ENCODE measurements at places on chromosomes 11 and 22. TPM values are rescaled to one million over a fixed set of nuclear protein-coding genes. Genes with fewer than 3 reads are reported as not detected.

DNA sequence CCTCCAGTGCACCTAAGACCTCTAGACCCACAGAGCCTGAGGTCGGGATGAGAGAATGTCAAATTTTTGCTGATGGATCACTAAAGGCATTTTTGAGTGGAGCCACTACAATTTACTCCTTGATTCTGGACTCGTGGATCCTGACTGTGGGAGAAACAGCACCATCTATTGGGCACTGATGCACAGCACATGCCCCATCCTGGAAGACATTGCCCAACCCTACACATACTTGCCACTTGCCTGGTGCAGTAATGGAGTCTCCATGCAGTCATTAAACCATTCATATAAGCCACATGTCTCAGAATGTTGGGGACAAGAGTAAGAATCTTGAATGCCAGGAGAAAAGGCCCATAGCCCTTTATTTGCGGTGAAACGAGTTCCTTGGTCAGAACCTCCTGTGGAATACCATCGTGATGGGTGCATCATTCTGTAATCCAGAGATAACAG is 103.9 kb downstream of the GGTLC2 start:
- no peak for DNase-seq

- no peak for DNase-seq
Measured at GRCh38 chr11:33899400-33900037, 7.6 kb upstream of the LMO2 start.

GRCh38 chr11:97364047-97364446 is 974.2 kb downstream of the JRKL start:
- DNase-seq = no peak

Gene NAP1L4
- total RNA-seq = 83.5 TPM

Gene MICAL2
- 393 TPM for total RNA-seq

Gene CTSF
- total RNA-seq = not detected

Gene CDCA5
- total RNA-seq = 6.3 TPM

GRCh38 chr11:72799441-72799840 is 5.6 kb upstream of the STARD10 start:
- no peak for DNase-seq

Gene HEPN1
- total RNA-seq = not detected

DNA sequence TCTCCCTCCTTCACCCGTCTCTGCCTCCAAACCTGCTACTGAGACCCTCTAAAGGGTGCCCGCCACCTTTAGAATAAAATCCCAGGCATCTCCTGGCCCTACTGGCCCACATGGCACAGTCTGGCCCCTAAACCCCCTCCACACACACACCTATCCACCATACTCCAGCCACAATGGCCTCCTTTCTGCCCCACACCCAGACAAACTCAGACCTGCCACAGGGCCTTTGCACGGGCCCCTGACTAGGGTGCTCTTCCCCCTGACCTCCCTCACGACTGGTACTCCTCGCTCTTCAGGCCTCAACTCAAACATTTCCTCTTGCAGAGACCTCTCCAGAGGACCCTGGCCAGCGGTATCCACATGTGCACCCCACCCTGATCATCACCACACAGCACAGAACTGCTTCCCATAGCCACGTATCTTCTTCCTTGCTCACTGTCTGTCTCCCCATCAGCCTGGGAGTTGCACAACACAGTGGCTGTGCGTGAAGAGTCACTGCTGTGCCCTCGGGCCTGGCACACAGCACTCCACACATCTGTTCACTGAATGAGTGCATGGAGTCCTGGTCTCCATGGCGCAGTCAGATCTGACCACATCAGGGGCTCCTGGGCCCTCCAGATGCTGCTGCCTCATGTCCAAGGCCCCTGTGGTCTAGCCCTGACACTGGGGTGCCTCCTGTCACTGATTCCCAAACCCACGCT is 66.2 kb upstream of the TCF20 start:
- DNase-seq = no peak

GRCh38 chr11:103586756-103587155 is 449.7 kb upstream of the DDI1 start:
- DNase-seq = no peak

GRCh38 chr22:41382610-41383009 is 868 bp downstream of the TEF start:
- no peak for DNase-seq

GRCh38 chr11:27524155-27524554 is 17.6 kb upstream of the LIN7C start:
- DNase-seq = no peak

DNA sequence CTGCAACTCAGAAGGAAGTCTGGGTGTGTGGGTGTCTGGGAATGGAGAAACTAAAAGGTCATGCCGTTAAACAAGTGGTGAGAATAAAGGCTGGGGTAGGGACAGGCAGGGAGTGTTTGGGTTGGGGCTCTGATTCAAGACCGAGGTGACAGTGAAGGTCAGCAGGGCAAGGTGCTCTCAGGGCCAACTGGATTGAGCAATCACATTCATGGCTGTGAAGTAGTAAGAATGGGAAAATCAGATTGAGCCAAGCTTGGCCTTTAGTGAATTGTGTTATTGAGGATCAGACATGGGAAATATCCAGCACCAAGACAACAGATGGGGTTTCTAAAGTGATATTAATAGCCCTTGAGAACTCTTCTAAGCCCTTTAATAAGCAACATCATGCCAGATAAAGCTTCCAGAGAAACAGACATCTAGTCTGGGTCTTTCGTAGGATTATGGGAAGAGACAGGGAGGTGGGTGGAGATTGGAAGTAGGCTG is 24.3 kb downstream of the SCN3B start:
- DNase-seq = no peak

- DNase-seq = no peak
Measured at GRCh38 chr11:29432719-29433325, 584.0 kb downstream of the KCNA4 start.

DNA sequence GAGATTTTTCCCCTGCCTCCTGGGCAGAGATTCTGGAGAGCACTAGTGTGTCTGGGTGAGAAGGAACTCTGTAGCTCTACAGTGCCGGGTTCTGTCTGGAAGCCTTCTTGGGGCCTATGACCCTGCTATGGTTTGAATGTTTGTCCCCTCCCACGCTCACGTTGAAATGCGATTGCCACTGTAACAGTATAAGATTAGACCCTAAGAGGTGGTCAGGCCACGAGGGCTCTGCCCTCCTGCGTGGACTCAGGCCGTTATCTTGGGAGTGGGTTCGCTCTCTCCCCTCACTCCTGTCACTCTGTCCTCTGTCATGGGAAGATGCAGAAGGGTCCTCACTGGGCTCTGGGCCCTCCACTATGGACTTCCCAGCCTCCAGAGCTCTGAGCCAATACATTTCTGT is 3.5 kb downstream of the AP5B1 start:
- DNase-seq = no peak

DNA sequence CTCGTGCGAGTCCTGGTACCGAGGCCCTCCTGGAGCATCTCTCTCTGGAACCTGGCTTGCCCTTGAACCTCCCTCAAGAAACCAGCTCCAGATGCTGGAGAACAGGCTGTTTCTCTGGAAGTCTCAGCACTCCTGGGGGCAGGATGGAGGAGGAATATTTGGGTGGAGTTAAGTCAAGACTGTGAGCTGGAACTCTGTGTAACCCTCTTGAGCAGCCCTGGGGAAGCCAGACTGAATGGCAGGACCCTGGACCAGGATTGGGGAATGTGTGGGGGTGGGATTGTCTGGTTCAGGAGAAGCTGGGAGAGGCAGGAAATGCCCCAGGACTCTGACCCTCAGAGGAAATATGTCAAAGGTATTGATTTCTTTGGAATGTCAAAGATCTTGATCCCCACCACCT is 7.7 kb downstream of the CREB3L1 start:
- DNase-seq = no peak

Gene LGALS12
- not detected for total RNA-seq

GRCh38 chr22:45677063-45677462 is 5.4 kb downstream of the ATXN10 start:
- no peak for DNase-seq

- DNase-seq = no peak
Measured at GRCh38 chr22:17647991-17648390, 9.4 kb downstream of the BCL2L13 start.

Gene APOBEC3F
- 6.5 TPM for total RNA-seq

Gene LRRN4CL
- total RNA-seq = 0.21 TPM

DNA sequence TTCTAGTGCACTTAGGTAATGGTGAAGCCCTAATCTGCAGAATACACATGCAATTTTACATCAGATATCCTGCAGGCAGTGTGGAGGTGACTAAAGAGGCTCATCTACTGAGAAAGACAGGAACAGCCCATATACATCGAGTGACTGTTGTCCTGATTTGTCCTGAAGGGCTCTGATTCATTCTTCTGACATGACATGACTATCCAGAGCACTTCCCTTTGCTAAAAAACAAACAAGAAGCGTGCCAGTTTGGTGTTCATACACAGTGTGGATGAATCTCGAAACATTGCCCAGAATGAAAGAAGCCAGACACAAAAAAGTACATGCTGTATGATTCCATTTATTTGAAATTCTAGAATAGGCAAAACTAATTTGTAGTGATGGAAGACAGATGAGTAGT is 48.0 kb upstream of the AMPD3 start:
- DNase-seq = no peak

DNA sequence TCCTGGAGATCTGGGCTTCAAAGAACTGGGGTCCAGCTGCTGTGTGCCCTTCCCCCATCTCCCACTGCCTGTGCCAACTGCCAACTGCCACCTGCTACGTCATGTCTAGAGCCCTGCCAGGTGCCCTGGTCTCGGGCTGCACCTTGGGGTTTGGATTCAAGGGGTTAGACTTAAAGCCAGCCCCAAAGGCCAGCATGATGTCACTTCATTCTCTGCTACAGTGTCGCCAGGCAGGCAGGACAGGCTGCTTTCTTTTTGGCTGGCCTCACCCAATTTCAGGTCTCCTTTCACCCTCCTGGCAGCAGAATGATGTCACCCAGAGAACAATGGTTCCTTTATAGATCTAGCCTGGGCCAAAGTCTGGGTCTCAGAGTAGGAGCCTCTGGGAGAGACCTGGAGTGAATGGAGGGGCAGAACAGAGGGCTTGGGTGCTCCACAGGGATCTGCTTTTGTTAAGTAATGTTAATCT is 79.5 kb upstream of the CRYBB3 start:
- no peak for DNase-seq

GRCh38 chr22:46515208-46516111 is 22.0 kb downstream of the CELSR1 start:
- no peak for DNase-seq

DNA sequence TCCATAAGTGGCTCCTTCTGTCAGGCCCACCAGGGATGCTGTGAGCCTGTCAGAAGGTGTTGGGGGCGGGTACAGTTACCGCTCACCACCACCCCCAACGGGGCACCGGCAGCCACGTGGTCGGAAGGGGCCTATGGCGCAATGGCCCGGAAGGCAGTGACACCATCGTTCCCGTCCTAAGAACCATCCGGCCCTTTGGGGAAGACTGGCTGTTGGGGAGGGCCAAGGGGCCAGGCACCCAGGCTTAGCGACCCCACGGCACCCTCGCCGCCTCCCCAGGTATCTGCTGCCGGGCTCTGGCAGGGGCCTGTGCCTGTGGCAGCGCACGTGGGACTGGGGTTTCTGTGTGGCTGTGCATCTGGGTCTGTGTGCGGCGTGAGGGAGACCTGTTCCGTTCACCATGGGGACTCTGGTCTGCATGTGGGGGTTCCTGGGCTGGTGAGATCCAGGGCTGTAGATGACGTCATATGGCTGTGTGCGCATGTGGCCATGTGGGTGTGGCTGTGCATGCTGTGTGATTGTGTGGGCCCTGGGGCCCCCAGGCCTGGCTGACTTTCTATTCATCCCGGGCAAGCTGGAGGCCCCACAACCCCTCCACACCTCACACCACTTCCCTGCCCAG is 717 bp downstream of the OSM start:
- DNase-seq = no peak

DNA sequence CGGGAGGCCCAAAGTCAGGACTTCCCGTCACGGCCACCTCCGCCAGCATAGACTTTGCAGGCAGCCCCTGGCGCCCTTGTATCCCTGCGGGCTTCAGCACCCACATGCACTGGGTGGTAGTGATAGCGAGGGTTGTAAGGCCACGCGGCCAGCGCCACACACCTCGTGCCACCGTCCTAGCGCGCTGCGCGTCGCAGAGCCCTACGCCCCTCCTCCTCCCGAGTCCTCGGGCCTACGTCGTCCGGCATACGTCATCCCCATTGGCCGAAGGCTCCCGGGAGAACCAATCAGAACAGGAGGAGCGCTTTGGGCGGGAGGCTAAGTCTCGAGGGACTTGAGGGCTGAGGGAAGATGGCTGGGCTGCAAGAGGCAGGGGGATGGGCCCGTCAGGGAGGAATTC is 1.3 kb upstream of the BTBD18 start:
- DNase-seq = no peak

DNA sequence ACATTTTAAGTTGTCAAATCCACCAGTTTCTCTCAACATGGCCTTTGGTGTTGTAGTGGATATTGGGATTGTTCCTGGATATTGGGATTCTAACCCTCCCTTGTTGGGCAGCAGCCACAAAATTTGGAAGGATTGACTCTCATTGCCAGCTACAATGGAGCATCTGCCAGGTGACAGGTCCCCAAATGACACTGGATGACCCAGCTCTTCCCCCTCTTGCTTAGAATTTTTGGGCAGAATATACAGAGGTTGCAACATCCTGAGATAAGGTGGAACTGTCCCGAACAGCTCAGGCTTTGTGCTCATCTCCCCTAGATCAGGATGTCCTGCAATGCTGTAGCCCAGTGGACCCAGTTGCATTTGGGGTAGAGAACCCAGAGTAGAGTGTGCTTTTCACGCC is 5.3 kb upstream of the TBC1D22A start:
- DNase-seq = no peak

Gene XNDC1N
- 5.1 TPM for total RNA-seq

Gene NTM
- 92.1 TPM for total RNA-seq

GRCh38 chr11:113644605-113645004 is 61.5 kb downstream of the TMPRSS5 start:
- DNase-seq = no peak

Gene TSPO
- 292 TPM for total RNA-seq

Gene BBOX1
- total RNA-seq = 0.90 TPM
